Activated CD8-positive, alpha-beta memory T cell treated with anti-CD3 and anti-CD28 coated beads for 4 hours (primary cell): ENCODE measurements at places on chromosomes 7 and 10.

DNA sequence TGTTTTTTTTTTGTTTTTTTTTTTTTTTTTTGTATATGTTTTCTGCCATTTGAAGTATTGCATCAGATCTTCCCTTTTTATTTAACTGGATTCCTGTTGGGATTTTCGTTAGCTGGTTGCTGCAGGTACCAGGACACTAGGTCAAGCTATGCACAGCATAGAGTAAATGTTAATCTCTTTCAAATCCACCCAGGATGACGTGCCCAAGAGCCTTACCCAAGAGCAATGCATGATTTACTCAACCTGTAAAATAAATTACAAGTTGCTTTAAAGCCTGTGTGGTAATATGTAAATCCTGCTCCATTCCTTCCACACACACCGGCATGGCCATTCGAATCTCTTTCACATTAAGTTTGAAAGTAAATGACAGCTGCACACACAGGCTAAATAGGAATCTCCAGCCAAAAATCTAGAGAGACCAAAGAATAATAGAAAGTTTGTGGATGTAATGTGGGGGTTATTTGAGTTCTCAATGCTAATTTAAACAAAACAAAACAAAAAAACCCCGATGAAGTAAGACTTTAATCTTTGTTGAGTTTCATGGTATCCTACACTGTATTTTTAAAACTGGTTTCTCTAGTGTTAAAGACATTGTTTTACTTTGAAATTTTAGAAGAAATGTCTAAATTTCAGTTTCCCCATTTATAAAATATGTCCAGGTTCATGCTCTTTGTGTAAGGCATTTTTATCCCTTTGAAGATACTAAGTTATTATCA lies 167.9 kb downstream of the FRMD4A start:
- DNase-seq, result no peak

DNA sequence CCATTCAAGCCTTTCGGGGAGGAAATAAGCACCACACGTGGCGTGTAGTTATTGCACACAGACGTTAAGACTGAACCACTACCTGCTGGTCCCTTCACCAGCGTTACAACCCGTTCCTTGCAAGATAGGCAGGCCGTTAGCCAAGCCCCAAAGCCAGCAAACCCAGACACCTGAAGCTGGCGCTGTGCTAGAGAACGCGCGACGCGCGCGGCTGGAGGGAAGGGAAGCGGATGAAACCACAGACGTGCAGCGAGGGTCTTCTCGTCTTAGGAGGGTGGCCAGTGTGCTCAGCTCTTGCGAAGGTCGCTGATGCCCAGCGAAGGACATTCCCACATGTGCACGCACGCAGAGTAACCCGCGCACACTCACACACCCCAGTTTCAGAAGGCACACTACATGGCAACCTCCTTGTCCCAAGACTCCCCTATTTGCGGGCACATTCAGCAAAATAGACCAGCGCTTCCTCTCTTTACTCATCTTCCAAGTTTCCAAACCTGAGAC lies 980 bp downstream of the TMEM26 start:
- no peak for DNase-seq

GRCh38 chr10:72309290-72310240 lies 35.8 kb downstream of the DDIT4 start:
- DNase-seq, result no peak

DNA sequence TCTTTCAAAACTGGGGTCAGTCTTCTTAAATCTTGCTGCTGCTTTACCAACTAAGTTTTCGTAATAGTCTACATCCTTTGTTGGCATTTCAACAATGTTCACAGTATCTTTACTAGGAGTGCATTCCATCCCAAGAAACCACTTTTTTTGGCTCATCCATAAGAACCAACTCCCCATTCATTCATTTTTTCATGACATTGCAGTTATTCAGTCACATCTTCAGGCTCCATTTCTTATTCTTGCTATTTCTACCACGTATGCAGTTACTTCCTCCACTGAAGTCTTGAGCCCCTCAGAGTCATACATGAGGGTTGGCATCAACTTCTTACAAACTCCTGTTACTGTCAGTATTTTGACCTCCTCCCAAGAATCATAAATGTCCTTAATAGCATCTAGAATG lies 392.3 kb downstream of the DGKB start:
- no peak for DNase-seq

DNA sequence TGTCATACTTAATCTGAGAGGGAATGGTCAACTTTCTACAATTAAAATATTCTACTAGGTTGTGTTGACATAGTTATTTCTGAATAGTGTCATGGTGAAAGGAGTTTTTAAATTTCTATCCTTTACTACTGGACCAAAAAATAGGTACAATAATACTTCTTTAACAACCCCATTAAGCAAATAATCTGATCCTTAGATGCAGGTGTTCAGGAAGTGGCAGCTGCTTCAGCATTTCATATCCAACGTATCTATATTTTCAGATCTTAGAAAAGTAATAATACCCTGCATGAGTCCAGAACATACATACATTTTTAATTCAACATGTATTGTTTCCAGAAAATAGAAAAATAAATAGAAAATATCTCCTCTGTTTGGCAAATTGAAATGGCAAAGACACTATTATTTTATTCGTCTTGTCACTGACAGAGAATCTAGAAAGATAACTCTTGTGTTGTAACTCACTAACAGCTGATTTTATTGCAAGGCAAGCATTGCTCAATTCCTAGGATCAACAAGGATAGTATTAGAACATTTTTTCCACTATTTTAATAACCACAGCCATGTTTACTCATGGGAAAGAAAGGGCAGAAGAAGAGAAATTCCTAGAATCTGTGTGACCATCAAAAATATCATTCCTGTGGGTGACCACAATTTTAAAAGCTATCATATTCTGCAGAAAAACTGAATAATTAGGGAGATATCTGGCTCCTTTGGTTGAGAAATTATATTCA lies 159.3 kb upstream of the CNTNAP2 start:
- no peak for DNase-seq

DNA sequence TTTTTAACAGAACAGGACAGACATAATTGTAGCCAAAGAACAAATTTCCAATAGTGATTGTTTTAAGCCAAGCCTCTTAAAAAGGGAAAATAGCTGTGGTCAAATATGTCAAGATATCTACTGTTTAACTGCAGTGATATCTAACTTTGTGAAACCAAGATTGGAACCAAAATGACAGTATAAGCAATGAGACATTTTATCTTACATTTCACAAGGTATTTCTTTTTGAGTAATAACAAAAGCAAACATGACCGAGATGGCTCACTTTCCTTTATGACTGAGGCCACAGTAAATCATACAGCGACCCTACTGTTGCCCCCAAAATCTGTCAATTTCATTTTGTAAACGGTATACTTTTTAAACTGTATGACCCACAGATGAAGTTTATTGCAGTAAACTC lies 215.8 kb downstream of the MLLT10 start:
- DNase-seq, result no peak

- no peak for DNase-seq
These were observed 137.7 kb downstream of the LRRC4 start for GRCh38 chr7:127893547-127893946.

DNA sequence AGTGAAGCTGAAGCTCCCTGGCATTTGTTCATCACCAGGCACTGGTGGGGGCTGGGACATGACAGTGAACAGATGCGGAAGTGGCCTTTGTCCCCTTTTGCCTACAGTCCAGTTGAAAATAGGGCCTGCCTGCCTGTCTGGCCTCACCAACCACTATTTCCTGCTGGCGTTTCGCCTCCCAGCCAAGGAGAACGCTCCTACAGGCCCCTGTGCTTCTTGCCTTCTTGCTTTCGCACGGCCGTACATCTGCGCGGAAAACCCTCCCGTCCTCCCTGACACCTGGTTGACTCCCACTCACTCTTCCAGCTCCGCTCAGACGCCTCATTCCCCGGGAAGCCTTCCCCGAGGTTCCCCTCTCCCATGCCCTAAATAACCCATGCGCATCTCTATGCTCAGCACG lies 317.3 kb downstream of the PRPF18 start:
- DNase-seq, result no peak
